ENCODE measurements at places on chromosomes 3 and 15.

- no peak for DNase-seq
Observed at GRCh38 chr15:50009634-50010033, 109.4 kb downstream of the ATP8B4 start.

- no peak for DNase-seq
Observed at GRCh38 chr15:89307791-89308190, 26.8 kb downstream of the POLG start.

GRCh38 chr15:44319385-44319784 is 30.9 kb downstream of the GOLM2 start:
- no peak for DNase-seq

- DNase-seq, result no peak
Observed at GRCh38 chr3:136237961-136238649, 12.0 kb upstream of the PCCB start.

GRCh38 chr3:61938878-61939549 is 377.6 kb downstream of the PTPRG start:
- DNase-seq, result peak; percentile 14

DNA sequence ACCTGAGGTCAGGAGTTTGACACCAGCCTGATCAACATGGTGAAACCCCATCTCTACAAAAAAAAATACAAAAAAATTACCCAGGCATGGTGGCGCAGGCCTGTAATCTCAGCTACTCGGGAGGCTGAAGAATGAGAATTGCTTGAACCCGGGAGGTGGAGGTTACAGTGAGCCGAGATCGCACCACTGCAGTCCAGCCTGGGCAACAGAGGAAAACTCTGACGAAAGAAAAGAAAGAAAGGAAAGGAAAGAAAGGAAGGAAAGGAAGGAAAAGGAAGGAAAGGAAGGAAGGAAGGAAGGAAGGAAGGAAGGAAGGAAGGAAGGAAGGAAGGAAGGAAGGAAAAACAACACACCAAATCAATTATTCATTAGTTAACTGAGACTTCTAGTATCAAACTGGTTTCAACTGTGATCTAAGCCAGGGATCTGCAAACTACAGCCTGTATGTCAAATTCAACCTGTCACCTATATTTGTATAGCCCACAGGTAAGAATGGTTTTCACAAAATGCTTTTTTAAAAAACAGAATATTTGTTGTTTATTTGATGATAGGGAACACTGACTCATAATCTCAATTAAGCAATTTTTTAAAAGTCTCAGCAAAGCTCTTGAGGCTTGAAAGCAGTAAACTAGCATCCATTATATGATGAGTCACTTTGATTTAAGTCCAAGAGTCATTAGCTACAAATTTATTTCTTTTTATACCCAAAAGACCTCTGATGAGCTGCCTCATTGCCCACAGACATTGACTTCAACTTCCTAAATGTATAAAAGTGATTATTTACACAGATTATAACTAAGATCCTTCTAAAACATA is 127.6 kb downstream of the TBL1XR1 start:
- no peak for DNase-seq

DNA sequence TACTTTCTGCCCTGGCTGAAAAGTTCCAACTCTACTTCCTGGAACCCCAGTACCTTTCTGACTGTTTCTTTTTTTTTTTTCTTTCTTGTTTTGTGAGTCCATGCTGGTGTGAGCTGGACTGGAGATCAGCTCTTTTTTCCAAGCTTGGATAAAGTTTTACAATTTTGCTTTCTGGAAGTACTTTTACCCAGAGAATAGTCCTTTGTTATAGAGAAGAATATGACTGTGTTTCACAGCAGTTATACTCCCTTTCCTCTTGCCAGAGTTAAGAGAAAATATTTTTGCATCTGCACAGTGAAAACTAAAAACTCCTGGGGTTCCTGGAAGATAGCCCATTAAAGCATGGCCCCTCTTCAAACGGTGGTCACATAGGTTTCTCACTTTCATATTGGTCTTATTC is 1100.6 kb downstream of the OTOL1 start:
- no peak for DNase-seq

- no peak for DNase-seq
Observed at GRCh38 chr15:40949756-40950207, 3.5 kb upstream of the CHAC1 start.

DNA sequence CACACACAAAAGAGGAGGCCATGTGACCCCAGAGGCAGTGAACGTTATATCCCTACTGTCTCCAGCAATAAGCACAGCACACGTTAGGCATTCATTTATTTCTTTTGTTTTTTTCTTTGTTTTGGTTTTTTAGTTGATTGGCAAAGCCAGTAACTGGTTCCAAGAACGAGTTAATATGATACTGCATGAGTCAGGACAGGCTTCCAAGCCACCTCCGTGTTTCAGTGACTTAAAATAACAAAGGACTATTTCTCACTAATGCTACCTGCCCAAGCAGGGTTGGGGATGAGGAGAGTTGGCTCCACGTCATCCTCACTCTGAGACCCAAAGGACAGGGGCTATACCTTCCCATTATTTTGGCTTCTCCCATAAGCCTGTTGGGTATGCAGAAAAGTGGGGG is 130.5 kb downstream of the ST8SIA2 start:
- DNase-seq, result no peak

- no peak for DNase-seq
Observed at GRCh38 chr3:195601382-195601781, 17.6 kb upstream of the APOD start.

- no peak for DNase-seq
Observed at GRCh38 chr15:84749111-84749991, 959 bp downstream of the ZNF592 start.

Measured in NCI-H345 (cell line).